ENCODE measurements at places on chromosomes 6 and 20.

DNA sequence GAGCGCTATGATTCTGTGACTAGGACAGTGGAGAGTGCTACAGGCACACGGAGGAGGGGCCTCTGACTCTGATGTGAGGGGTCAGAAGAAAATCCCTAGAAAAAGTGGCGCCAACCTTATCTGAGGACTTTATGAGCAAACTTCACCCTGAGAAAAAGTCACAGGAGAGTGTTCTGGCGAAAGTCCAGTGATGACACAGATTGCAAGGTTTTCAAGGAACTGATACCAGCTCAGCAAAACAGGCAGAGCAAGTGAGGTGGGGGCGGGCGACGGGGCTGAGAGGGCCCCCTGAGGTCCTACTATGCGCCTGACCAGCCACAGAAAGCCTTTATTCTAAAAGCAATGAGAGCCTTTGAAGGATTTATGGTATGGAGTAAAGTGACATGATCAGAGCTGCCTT lies 73.3 kb downstream of the SLC22A23 start:
- no peak for DNase-seq

GRCh38 chr6:166862287-166862977 lies 93.9 kb downstream of the RNASET2 start:
- no peak for DNase-seq

GRCh38 chr6:47859175-47859574 lies 77.3 kb downstream of the OPN5 start:
- no peak for DNase-seq

DNA sequence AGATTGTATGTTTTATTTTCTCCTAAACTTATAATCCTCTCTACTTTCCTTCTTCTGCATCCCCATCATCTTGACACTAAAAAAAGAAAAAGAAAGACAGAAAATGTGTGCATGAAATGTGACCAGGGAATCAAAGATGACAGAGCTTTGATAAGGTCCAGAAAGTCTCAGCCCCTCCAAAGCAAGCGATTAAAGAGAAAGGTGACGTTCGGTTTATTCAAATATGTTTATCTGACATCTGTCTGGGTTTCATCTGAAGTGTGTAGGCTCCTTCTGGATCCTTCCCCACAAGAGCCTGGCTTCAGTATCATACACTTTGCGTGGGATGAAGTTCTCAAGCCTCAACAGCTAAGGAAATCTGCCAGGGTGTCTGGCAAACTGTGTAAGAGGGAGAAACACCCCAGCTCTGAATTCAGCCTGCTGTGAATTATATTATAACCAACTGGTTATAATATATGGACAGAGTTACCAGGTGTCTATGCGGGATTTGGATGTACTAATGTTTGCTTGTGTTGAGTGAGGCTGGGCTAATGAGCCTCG lies 263.0 kb downstream of the ZNF217 start:
- no peak for DNase-seq

DNA sequence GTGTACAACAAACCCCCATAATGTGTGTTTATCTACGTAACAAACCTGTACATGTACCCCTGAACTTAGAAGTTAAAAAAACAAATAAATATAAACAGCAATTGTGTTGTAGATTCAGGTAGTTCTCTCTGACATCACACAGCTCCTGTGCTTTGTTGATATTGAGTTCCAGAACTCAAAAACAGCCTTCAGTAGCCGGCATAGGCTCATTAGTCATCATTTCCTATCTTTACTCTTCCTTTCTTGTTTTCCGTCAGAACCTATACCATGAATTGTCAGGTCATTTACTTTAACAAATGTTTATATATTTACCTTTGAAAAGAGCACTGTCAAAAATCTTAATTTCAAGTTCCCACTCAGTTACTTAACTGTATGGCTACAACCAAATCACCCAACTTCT lies 88.8 kb downstream of the ADTRP start:
- DNase-seq, result no peak

DNA sequence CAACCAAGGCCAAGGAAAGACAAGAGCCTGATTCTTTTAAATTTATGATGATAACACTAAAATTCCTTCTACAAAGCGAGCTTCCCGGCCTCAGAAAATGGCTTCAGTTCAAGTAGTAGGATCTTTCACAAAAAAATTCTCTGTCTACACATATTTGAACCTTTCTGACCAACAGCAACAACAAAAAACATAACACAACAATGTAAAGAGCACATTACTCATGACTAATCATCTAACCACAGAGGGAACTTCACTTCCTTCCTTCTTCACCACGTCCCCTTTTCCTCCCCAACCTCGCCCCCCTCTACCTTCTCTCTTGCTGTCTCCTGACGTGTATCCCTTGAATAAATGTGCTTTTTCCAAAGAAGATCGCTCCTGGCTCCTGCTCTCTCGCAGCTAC lies 228.2 kb downstream of the MYLK4 start:
- no peak for DNase-seq

GRCh38 chr6:100678027-100678426 lies 203.1 kb downstream of the ASCC3 start:
- DNase-seq, result no peak

DNA sequence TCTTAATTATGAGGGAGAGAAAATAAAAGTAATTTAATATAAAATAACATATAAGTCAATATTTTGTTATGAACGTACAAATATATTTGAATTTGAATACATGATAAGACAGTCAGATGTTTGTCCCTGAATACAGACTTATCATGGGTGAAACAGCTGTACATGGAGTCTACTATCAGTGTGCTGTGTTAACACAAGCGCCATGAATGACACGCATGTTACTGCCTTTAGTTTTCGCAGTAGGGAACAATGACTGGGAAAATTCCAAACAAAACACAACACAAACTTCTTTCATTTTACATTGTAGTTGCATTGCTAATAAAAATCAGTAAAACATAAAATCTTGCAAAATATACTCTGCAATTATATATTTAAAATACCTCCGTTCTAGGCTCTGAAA lies 108.6 kb downstream of the FBXO5 start:
- no peak for DNase-seq

DNA sequence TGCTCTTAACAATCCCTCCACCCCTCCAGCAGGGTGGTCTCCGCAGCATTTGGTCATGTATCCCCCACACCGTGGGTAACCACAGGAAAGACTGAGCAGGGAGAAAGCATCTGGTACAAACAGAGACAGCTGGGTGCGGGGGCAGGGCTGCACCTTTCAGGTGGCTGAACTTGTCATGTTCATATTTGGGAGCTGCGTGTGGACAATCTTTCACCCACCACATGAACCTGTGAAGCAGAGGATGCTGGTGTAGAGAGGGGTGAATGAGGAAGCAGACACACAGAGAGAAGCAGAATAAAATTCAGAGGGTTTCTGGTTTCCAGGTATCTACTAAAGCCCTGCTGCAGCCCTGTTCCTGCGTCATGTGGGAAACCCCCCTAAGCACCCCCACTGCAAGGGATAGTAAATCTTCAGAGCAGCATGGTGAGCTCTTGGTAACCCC lies 8.9 kb downstream of the GFOD1 start:
- DNase-seq, result no peak

- DNase-seq, result no peak
These were observed 38.3 kb upstream of the ATXN1 start for GRCh38 chr6:16799279-16800193.

GRCh38 chr20:40648210-40649072 lies 40.6 kb downstream of the MAFB start:
- DNase-seq, result no peak

DNA sequence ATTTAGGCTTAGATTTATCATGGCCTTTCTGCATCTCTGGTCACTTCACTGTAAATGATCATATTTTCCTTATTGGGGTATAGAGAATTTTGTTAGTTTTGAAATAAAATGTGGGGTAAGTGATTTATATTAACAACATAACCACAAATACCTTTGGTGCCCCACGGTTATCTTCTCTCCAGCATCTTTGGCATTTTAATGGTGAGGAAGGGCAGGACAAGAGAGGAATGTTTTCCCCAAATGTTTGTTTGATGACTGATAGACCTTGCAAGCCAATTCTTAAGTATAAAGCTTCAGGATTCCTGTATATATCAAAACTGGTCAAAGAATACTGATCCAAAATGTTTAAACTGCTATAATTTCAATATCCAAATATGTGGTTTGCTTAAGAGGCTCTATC lies 171.6 kb upstream of the SMLR1 start:
- DNase-seq, result no peak
